ENCODE measurements at places on chromosomes 16 and 17.

DNA sequence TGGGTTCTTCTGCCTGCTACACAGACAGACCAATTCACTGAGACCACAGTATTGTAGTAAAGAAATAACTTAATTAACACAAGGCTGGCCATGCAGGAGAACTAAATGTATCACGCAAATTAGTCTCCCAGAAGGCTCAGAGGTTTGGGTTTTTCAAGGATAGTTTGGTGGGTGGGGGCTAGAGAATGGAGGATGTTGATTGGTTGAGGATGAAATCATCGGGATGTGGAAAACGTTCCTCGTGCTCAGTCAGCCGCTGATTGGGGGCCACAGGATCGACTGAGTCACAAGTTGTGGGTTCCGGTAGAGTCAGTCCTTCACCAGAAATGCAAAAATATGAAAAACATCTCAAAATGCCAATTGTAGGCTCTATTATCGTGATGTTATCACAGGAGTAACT lies 18.7 kb downstream of the RHOT1 start:
- no peak for DNase-seq

GRCh38 chr17:34620458-34620857 lies 41.1 kb downstream of the TMEM132E start:
- DNase-seq = no peak

DNA sequence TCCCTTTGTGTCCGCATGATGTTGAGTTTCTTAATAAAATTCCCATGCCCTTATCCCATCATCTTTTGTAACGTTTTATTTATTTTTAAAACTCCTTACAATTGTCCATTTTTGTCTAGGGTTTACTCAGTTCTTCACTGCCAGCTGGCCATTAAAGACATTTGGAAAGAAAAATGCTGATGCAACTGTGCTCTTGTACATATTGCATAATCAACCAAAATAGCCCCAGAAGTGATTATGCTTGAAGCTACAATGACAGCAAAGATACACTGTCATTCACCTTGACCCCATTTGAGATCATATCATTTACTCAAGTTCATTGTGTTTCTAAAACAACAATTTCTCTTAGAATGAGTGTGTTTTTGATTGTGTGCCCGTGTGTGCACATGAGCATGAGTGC lies 1074.6 kb upstream of the RBFOX1 start:
- no peak for DNase-seq

DNA sequence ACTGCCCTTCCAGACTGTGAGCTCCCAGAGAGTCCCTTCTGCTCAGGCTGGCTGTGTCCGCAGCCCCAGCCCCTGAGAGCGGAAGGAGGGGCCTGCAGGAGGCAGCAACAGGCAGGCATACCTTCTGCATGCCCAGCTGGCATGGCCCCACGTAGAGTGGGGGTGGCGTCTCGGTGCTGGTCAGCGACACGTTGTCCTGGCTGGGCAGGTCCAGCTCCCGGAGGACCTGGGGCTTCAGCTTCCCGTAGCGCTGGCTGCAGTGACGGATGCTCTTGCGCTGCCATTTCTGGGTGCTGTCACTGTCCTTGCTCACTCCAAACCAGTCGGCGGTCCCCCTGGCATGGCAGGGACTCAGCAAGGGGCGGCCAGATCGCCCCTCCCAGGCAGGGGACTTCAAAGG lies 9.0 kb downstream of the RHBDF1 start:
- DNase-seq = no peak

GRCh38 chr17:48787828-48788227 lies 29.2 kb downstream of the TTLL6 start:
- DNase-seq = no peak

- no peak for DNase-seq
Measured at GRCh38 chr17:10052106-10052813, 146.1 kb downstream of the GAS7 start.

- DNase-seq = no peak
Measured at GRCh38 chr16:1494129-1494640, 1.0 kb downstream of the TELO2 start.
